Psoas muscle (tissue), 8 donors: ENCODE measurements at places on chromosomes 12 and 14. TPM values are rescaled to one million over a fixed set of nuclear protein-coding genes. Genes with fewer than 3 reads are reported as not detected.

DNA sequence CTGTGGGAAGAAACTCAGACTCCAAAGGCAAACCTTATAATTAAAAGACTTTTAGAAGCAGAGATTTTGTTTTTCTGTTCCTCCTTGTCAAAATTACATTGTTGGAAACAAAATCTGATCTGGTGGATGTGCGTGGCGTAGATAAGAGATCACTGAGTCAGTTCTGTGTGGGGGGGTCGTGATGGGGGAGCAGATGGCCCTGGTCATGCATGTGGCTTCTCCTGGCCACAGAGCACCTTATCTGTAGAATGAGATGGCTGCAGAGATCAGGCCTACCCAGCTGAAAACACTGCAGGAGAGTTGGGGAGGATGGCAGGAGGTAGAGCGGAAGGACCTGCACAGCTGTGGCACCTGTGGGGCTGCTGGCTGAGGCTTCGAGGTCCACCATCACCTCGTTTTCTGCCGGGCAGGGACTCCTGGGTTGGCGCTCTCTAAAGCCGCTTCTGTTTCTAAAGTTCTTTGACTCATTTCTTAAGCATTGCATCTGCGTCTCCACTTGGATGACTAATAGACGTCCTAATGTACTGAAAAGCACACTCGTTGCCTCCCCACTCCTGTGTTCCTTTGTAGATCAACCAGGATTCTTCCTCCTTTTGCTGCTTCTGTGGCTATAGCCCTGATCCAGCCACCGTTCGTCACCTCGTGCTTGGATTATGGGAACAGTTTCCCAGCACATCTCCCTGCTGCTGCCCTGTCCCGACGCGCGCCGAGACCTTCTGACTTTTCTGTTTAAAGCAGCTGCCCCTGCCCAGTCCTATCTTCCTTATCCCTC, 93.4 kb downstream of the TSPAN9 start:
- no peak for DNase-seq

DNA sequence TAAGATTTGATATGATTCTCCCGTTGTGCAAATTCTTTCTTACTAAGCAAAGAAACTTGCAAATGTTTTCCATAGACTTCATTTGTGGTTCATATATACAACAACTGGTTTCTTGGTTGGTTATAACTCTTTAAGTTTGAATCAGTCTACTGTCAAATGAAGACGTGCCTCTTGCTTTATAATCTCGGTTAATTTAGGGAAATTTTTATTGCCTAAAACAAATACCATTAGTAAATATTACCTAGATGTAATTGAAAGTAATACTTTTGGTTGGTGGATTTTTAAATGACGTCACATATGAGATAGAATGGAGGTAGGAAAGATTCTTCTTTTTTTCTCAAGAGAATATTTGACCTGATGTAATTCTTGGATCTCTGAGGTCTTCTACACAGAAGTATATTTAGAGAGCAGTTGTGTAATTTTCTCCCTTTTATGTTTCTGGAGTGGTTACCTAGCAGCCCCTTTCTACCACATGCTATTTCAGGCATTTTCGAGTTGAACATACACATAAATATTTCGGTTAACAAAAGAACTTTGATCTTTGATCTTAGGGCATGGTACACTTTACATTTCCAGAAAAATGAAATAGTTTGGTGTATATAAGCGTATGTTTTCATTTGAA, 1.7 kb downstream of the ATF7IP start:
- no peak for DNase-seq

GRCh38 chr12:83528571-83528970, 841.9 kb downstream of the TMTC2 start:
- no peak for DNase-seq

DNA sequence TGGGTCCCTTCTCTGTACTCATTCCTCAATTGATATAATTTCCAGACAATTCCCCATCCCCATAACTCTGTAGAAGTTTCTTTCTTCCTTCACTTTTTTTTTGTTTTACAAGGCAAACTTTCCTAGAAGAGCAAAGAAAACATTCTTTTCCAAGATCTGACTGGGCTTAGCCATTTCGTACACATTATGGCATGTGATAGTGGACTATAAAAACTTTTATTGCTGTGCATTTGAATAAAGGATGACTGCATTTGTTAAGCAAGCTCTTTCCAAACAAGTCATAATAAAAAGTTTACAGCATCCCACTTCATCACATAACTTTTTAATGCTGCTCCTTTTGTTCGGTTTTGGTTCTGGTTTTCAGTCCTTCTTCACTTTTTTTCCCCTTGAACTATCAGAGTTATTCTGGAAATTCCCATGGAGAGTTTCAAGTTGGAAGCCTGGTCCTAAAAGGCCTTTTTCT, 231.0 kb upstream of the HMGA2 start:
- no peak for DNase-seq

The BICDL1 gene
- total RNA-seq = 0.09 TPM

- no peak for DNase-seq
Measured at GRCh38 chr12:87930627-87931026, 98.6 kb downstream of the C12orf50 start.

GRCh38 chr12:132477017-132477702, 12.8 kb upstream of the FBRSL1 start:
- peak; percentile 64 for DNase-seq

DNA sequence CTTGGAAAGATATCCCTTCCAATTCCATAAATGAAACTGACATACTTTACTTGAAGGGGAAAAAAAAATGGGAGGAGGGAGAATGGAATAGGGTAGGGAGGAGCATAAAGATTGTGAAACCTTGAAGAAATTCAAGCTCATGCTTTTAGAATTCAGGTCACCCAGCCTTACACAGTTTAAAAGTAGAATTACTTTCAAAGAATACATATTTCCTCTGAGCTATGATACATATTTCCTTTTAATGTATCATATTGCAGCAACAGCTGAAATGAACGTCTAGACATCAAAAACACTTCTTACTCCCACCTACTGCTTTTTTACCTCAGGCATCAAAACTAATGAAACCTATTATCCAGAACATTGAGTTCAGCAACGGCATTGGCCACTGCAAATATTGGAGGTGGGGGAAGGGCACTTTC, 156.0 kb downstream of the MED13L start:
- no peak for DNase-seq

The ACTR10 gene
- 67.1 TPM for total RNA-seq

GRCh38 chr14:58390830-58391229, 4.9 kb upstream of the TOMM20L start:
- DNase-seq = no peak

GRCh38 chr12:22467190-22467589, 77.2 kb downstream of the C2CD5 start:
- no peak for DNase-seq

DNA sequence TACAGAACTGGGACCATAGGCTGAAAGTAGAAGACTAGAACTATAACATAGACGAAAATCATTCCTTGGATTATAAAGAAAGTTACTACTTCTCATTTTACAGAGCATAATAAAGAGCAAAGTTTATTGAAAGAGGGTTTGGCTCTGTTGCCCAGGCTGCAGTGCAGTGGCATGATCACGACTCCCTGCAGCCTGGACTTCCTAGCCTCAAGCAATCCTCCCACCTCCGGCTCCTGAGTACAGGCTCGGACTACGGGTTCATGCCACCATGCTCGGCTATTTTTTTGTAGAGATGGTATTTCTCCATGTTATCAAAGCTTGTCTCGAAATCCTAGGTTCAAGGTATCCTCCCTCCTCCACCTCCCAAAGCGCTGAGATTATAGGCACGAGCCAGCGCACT, 190.1 kb upstream of the FOXG1 start:
- no peak for DNase-seq

GRCh38 chr12:27711317-27711682, 668 bp downstream of the MRPS35 start:
- no peak for DNase-seq

The OR4E2 gene
- not detected for total RNA-seq
